CD4-positive, alpha-beta T cell treated with Interleukin-10 for 1 hour (primary cell): ENCODE measurements at places on chromosomes 7 and 10.

DNA sequence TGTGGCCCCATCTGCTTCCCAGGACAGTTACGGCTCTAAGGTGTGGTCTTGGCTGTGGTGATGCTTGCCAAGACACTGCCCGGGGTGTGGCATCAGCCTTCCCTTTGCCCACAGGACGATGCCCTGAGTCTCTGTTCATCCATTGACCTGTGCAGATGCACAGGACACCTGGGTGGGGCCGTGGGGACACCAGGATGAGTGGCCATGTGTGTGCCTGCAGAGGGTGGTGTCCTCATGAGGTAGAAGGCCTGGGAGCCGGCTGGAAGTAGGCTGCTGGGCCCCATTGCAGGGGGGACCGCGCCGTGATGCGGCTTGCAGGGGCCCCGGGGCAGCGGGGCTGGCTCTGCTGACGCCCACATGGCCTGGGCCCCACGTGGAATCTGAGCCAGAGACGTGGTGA lies 22.4 kb upstream of the PWWP2B start:
- DNase-seq, result no peak

DNA sequence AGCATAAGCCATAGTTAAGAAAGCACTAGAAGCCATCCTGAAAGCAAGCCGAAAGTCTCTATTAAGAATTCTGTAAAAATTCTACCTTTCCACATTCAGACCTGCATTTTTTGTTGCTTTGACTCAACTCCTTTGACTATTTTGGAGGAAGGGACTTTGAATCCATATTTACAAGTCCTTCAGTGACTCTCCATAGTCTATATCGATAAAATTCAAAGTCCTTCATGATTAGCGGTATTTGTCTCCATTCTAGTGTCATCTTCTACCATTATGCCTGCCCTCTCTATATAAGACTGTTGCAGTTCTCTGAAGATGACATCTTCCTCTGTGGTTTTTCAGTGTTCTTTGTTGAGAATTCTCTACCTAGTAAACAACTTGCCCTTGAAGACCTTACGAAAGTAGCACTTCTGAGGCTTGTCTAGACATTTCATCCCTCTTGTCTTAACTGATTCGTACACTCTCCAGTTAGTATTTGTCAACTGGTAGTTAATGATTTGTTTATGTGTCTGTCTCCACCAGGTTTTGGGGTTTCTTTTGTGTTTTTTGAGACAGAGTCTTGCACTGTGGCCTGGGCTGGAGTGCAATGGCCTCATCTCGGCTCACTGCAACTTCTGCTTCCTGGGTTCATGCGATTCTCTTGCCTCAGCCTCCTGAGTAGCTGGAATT lies 1.7 kb downstream of the CCSER2 start:
- peak; percentile 70 for DNase-seq

GRCh38 chr10:31210190-31210589 lies 108.8 kb upstream of the ZEB1 start:
- no peak for DNase-seq

DNA sequence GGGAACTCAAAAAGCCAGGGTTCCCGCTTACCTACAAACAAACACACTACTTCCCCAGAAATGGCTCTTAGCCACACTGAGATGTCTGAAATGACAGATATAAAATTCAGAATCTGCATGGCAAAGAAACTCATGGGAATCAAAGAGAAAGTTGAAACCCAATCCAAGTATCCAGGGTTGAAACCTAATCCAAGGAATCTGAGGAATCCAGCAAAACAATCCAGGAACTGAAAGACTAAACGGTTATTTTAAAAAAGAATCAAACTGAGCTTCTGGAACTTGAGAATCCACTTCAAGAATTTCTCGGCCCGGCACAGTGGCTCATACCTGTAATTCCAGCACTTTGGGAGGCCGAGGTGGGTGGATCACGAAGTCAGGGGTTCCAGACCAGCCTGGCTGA lies 568.8 kb downstream of the POM121L12 start:
- DNase-seq, result no peak

GRCh38 chr10:101216207-101217043 lies 12.8 kb downstream of the LBX1 start:
- no peak for DNase-seq

- DNase-seq, result no peak
Measured at GRCh38 chr10:68861253-68861652, 33.9 kb downstream of the STOX1 start.

GRCh38 chr10:93255546-93255945 lies 181.9 kb downstream of the CYP26A1 start:
- no peak for DNase-seq

GRCh38 chr10:117418121-117418520 lies 42.9 kb upstream of the PDZD8 start:
- no peak for DNase-seq

DNA sequence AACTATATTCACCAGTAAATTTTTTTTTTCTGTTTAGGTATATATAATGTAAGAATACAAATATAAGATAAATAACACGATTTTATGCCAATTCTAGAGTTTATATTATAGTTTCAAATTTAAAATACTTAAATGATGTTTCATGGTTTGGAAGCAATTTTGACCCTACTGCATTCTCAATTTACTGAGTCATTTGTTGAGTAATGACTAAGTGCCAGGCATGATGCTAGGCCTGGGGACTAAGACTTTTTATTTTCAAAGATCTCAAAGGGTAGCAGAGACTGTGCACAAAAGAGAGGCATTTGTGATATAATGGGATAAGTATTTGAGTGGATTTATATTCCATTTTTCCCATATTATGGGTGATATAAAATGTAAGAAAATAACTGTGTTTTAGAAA lies 78.9 kb upstream of the SMIM30 start:
- no peak for DNase-seq

GRCh38 chr10:89163265-89163995 lies 43.7 kb downstream of the CH25H start:
- peak; percentile 48 for DNase-seq

DNA sequence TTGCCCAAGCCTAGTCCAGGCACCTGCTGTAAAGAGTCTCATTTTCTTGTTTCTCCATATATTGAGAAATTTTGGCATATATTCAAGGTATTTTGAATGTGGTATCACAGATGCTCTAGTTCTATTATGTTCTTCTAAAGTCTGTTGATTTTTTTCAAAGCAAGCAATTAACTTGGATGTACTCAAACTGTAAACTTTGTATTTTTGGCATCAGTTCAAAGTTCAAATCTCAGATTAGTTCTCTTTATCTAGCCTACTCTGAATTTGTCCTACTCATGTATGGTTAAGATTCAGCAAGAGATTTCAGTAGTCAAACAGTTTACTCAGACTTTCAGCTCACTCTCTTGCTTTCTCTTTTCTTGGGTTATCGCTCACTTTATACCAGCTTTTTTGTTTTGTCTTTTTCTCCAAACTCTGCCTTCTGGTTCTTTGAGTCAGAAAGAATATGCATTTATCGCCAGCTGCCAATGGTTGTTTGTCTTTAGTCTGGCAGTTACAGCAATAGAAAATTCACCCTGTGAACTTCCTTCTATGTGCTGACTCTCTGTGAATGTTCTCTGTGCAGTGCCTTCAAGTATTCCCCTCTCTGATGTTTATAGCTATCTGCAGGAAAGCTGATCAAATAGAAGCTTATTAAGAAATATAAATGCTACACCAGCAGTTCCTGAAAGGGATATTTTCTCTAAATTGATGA lies 56.0 kb downstream of the ANKRD7 start:
- no peak for DNase-seq

GRCh38 chr10:22713853-22714478 lies 412 bp downstream of the PIP4K2A start:
- peak; percentile 39 for DNase-seq
